Cortex of kidney (tissue), 1 donor: ENCODE measurements at places on chromosomes 4 and X.

DNA sequence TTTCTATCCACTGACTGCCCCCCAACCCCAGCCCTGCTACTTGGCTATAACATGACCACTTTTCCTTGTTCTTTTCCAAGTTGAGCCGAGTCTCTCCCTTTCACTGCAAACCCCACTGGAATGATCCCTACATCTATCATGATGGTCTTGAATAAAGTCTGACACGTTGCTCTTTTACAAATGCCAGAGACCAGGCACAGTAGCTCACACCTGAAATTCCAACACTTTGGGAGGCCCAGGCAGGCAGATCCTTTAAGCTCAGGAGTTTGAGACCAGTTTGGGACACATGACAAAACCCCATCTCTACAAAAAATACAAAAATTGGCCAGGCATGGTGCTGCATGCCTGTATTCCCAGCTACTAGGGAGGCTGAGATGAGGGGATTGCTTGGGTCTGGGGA lies 100.9 kb downstream of the WDFY3 start:
- DNase-seq = no peak

GRCh38 chr4:37659696-37660095 lies 26.5 kb downstream of the RELL1 start:
- DNase-seq = no peak

DNA sequence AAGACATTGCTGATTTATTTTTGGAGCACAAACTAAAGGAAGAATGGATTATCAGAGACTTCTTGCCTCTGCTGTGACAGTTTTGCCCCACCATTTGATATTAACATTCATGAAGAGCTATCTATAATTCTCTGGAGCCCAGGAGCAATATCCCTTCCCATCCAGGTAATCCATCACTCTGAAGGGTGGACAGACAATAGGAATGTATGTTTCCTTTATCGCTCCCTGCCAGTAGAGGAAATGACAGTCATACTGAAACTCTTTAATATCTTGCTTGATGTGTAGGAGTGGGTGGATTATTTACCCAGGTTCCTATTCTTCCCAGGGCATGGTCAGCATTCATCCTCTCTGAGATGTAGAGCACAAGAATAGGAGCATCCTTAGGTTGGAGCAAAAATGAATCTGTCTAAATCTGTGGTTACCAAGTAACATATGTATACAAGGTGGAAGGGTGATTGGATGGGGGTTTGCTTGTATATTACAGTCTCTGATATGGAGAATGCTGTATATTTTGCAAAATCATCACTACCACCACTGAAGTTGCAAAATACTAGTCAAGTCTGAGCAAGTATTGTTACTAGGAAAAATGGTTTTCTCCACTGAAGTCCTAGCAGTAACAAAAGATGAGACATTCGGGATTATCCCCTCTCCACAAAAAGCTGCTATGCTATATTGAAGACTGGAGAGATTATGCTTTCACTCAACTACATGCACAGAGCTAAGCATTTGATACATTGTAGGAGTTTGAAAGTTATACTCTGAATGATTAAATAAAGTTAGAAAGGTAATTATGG lies 151.6 kb downstream of the CBLL2 start:
- no peak for DNase-seq

- no peak for DNase-seq
Measured at GRCh38 chrX:9829308-9830267, 43.4 kb downstream of the SHROOM2 start.

- DNase-seq = no peak
Measured at GRCh38 chrX:71195964-71196649, 26.9 kb upstream of the GJB1 start.

DNA sequence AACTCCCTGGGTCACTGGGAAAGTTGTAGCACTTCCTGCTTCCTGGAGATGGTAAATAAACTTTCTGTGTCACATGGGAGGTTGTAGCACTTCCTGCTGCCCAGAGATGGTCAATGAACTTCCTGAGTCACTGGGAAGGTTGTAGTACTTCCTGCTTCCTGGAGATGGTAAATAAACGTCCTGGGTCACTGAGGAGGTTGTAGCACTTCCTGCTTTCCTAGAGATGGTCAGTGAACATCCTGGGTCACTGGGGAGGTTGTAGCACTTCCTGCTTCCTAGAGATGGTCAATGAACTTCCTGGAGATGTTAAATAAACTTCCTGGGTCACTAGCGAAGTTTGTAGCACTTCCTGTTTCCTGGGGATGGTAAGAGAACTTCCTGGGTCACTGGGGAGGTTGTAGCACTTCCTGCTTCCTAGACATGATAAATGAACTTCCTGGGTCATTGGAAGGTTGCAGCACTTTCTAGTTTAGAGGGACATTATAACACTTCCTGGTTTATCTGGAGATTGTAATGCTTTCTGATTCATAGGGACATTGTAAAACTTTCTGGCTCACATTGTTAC lies 62.3 kb upstream of the CD99 start:
- no peak for DNase-seq

- no peak for DNase-seq
Measured at GRCh38 chrX:138754861-138755260, 43.3 kb upstream of the FGF13 start.

DNA sequence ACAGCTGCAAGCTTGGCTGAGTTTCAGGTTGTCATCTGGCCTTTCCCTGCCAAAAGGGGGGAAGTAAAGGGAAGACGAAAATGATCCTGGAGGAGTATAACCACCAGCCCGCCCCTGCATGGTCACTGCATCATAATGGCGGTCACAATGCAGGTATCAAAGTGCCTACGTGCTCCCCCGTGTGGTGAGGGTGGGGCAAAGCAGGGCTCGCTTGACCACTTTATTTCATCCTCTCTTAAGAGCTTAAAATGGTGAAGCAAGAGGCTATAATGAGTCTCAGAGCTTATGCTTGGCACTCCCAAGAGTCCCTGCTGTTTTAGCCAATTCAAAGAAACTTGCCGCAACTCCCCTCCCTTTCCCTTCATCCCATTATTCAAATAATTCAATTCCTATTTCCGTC lies 105.6 kb downstream of the APOOL start:
- DNase-seq = no peak

GRCh38 chrX:85379174-85379907 lies at the start of gene POF1B:
POF1B (minus strand) TSS chrX:85379665; CDS start chrX:85379454, 211 bp downstream.
- DNase-seq = no peak

DNA sequence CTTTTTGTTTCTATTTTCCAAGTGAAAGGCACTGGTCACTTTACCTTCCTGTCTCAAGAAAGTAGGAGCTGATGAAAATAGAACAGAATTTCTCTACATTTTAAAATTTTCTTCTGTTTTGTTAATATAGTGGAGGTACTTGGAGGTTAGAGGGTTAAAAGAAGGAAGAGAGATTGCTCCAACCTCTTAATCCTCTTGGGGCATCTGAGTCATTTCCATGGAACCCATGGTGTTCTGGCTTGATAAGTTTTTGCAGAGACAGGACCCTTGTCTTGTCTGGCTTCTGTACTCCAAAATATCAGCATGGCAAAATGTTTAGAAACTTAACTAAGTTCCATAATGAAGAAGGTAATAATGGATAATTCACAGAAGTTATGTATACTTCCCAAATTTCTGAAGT lies 727.2 kb downstream of the C4orf33 start:
- no peak for DNase-seq

DNA sequence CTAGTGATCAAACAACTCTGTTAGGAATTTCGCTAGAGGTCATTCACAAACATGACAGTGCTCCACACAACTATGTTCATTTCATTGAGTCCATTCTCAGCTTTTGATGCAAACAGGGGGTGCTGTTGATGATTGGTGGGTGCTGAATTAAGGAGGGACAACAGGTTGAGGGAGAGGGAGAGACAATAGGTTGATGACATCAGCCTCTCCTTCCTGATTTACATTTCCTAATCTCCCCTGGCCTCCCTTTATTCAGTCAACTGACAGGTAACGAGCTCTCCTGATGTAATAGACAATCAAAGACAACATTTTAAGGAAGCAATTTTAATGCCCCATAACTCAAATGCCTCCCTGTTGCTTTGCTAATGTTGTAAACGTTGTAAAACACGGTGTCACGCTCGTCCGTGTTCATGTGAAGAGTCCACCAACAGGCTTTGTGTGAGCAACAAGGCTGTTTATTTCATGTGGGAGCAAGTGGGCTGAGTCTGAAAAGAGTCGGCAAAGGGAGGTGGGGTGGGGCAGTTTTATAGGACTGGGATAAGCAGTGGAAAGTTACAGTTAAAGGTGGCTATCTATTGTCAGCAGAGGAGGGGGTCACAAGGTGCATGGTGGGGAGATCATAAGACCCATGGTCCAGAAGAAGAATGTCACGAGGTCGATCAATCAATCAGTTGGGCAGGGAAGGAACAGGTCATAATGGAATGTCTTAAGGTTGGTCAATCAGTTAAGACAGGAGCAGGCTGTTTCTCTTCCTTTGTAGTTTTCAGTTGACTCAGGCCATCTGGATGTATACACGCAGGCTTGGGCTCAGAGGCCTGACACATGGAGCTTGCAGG lies 4.8 kb upstream of the GAR1 start:
- DNase-seq = no peak

DNA sequence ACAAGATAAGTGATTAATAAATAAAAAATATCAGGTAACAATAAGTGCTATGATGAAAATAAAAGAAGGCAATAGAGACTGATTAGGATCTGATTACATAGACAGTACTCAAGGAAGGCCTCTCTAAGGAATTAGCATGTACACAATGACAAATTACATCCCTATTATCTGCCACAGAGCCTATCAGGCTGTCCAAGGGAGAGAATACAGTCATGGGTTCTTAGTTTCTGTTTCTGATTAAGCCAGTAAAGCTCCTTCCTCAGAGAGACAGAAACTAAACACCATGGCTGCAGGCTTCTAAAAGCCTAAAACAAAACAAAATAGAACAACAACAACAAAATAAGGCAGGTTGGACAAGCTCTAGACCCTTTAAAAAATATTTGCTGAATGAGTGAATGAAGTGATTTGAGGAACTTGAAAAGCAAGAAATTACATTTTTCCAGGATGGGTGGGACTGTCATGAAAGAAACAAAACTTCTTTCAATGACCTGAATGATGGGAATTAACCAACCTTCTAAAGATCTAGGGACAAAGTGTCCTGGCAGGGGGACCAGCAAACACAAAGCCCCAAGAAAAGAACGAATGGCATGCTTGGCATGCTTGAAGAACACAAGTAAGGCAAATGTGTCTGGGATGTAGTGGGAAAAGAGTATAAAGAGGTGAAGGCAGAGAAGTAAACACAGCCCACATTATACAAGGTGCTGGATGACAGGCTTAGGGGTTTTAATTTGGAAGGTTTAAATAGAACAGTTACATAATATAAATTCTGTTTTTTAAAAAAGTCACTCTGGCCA lies 44.1 kb downstream of the NAA11 start:
- no peak for DNase-seq

DNA sequence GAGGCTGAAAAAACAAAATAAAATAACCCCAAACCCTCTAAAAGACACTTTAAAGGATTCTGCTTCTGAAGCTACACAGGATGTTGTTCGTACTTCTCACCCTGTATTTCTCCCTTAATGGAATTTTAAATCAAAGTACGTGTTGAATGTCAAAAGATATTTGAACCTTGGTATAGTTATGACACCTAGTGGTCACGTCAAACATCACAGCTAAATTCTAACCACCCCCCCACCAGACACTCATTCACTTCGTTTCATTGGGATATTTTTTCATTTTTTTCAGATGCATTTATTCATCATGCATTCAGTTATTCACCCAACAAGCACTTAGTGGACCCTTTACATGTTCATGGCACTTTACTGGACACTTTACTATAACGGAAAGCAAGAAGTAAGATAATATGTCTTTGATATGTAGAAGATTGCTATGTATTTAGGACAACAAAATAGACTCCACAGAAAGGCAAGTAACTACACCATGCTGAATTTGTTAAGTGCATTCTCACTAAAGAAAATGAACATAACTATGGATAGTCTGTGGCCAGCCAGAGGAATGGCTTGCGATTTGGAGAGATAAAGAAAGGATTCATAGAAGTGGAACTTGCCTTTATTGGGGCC lies 62.5 kb upstream of the GPR174 start:
- DNase-seq = no peak

DNA sequence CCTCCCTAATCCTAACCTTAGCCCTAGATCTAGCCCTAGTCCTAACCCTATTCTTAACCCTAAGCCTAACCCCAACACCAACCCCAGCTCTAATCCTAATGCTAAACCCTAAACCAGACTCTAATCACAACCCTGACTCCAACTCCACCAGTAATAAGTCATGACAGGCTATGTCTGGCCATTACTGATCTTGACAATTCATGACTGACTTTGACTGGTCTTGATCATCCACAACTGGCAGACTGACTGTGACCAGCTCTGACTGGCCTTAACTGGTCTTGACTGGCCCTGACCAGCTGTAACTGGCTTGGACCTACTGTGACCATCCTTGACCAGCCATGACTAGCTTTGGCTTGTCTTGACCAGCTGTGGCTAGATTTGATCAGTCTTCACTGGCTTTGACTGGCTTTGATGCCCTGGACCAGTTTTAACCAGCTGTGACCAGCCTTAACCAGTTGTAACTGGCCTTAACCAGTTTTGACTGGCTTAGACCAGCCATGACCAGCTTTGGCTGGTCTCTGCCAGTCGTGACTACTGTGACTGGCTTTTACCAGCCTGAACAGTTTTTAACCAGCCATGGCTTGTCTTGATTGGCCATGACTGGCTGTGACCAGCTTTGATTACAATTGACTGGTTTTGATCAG lies 68.4 kb downstream of the RLIM start:
- no peak for DNase-seq

- DNase-seq = no peak
Measured at GRCh38 chr4:173807347-173807746, 277.3 kb upstream of the HAND2 start.

- no peak for DNase-seq
Measured at GRCh38 chrX:119206203-119206602, 29.9 kb upstream of the PGRMC1 start.

DNA sequence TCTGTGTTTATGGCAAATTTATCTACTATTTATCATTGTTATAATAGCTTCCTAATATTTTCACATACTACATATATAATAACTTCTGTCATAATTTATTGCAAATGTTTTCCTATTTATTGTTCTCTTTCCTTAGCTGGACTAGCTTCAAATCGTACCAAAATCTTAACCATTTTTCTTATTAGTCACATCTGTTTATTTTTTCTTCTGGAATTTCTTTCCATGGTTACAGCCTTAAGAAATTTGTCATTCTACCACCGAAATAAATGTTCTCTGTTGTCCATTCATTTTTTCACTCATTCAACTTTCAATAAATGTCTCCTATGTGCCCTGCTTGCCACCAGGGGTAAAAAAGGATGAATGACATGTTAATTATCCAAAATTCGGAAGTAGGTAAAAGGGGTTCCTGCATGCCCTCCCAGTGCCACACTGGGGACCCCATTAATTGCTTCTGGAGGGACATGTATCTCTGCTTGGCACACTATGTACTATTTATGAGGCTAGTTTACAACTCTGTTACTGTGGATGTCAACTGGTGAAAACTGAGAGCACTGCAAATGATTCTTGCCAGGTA lies 182.1 kb downstream of the SH3KBP1 start:
- DNase-seq = no peak
